NCI-H1092 treated with DMSO at 0.1 percent for 48 hours (cell line): ENCODE measurements at places on chromosomes 1 and 21.

DNA sequence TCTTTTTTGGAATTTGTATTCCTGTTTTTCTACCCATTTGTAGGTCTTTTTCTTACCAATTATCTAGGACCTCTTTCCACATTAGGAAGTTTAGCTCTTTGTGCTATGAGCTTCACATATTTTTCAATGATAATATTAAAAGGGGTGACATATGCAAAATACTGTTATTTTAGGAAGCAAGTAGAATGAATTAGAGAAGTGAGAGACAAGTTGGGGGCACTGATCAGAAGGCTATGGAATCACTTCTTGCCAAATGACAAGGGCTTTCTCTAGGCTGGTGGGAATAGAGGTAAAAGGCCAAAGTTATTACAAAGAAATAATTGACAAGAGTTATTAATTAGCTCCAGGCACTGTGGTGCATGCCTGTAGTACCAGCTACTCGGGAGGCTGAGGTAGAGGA is 4.3 kb upstream of the BCAR3 start:
- DNase-seq = no peak

DNA sequence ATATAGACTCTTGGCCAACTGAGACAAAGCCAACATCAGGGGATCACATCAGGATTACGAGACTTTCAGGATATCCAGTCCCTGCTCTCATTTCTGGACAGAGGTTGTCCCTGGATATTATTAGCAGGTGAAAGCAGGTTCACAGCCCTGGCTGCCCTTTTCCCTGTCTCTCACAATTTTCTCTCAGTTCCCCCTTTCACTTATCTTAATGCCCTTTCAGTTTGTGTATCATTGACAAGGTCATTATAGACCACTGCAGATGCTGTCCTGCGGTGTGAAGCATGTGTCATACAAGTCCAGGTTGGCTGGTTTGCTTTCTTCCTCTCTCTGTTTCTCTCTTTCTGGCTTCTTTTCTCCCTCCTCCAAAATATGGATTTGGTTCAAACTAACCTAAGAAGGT is 2.1 kb upstream of the KLHDC9 start:
- DNase-seq = no peak

GRCh38 chr1:153346077-153346723 is 2.4 kb downstream of the PGLYRP4 start:
- DNase-seq = peak; percentile 18

DNA sequence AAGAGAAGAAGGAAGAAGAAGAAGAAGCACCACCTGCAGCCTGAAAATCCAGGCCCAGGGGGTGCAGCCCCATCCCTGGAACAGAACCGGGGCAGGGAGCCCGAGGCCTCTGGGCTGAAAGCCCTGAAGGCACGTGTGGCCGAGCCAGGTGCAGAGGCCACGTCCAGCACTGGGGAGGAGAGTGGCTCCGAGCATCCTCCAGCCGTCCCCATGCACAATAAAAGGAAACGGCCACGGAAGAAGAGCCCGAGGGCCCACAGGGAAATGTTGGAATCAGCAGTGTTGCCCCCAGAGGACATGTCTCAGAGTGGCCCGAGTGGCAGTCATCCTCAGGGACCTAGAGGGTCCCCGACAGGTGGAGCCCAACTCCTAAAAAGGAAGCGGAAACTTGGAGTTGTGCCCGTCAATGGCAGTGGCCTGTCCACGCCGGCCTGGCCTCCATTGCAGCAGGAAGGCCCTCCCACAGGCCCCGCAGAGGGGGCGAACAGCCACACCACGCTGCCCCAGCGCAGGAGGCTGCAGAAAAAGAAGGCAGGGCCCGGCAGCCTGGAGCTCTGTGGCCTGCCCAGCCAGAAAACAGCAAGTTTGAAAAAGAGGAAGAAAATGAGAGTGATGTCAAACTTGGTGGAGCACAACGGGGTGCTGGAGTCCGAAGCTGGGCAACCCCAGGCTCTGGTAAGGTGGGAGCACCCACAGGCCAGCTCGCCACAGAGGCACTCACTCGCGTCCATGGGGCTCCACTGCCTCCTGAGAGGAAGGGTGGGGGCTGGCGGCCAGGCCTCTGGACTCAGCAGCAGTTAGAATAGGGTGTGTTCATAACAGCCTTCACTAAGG is 28.4 kb downstream of the RRP1B start:
- no peak for DNase-seq

- DNase-seq = peak; percentile 64
Observed at GRCh38 chr1:230750576-230750975, 3.4 kb downstream of the CAPN9 start.

- DNase-seq = no peak
Observed at GRCh38 chr21:17340081-17340480, 172.8 kb upstream of the CXADR start.

DNA sequence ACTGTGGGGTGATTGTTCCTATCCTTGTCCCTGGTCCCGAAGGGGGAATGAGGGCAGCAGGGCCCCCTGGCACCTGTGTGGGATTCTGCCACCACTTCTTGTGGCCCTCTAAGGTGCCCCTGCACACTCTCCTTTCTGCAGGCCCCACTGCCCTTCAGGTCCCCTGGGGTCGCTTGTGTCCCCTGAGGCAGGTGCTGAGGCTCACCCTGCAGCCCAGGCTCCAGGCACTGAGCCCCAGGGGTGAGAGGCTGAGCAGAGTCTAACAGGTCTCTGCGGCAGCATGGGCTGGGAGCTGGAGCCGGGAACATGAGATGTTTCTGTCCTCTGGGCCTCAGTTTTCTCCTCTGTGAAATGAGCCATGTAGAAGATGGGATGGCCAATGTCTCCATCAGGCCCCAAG is 211.0 kb upstream of the VAMP3 start:
- no peak for DNase-seq

- DNase-seq = peak; percentile 69
Observed at GRCh38 chr1:60149251-60149650, 75.7 kb upstream of the C1orf87 start.

DNA sequence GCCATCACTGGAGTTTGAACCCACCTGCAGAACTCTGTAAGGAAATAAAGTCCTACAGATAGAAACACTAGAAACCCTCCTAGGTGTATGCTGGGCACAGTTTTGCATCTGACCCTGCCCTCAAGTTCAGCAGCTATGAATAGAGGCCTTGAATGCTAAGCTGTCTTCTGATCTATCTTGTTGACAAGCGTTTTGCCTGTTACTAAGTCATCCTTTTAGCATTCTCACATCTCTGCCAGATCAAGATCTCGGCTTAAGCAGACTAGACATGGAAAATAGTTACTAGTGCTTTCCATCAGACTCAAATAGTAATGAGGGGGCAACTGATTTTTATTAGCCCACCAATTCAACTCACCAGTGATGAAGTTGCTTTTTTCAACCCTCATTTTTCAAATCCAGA is 10.5 kb downstream of the TBX15 start:
- no peak for DNase-seq

DNA sequence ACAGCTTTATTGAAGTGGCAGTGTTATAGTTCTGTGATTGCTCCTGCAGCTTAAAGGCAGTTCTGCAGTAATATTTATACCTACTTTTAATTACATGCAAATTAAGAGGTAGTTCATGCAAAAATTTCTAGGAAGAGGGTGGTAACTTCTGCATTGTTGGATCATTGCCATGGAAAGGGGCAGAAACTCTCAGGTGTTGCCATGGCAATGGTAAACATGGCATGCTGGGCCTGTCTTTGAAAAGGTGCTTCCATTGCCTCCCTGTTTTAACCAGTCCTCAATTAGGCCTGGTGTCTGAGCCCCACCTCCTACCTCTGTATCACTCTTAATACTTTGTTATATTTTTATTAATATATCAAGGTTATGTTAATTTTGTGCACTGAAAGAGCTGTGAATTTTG is 104.7 kb downstream of the DISC1 start:
- DNase-seq = no peak
